Hematopoietic multipotent progenitor cell treated with erythropoietin and hydrocortisone succinate and interleukin-3 and kit ligand, for 4 days (in vitro differentiated cells): ENCODE measurements at places on chromosomes 1 and 21.

- no peak for DNase-seq
Measured at GRCh38 chr1:181106479-181106878, 18.0 kb downstream of the IER5 start.

DNA sequence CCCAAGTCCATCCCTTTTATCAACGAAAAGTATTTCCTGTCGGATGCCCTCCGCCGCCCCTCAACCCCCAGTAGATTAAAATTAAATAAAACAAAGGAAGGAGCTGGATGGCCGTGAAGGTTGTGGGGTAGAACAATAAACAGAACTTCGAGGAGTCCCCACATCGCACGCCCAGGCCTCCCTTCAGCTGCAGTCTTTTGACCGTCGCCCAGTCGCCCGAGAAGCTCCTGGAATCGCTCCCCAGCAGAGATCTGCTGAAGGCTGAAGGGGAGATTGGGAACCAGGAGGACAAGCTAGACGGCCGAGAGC lies 905 bp downstream of the BARHL2 start:
- DNase-seq: no peak

- peak; percentile 89 for DNase-seq
Measured at GRCh38 chr21:33975548-33976081, 60.0 kb upstream of the ATP5PO start.

DNA sequence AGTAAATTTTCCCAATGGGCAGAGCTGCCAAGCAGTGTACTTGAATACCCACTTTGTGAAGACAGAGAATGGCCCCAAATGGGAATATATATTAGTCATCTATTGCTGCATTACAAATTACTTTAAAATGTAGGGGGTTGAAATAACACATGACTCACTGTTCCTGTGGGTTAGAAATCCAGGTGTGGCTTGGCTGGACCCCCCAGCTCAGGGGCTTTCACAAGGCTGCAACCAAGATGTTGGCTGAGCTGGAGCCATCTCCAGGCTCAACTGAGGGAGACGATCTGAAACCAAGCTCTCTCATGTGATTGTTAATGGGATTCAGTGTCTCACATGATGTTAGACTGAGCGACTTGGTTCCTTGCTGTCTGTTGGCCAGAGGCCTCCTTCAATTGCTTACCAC lies 33.4 kb upstream of the ARHGAP29 start:
- no peak for DNase-seq

DNA sequence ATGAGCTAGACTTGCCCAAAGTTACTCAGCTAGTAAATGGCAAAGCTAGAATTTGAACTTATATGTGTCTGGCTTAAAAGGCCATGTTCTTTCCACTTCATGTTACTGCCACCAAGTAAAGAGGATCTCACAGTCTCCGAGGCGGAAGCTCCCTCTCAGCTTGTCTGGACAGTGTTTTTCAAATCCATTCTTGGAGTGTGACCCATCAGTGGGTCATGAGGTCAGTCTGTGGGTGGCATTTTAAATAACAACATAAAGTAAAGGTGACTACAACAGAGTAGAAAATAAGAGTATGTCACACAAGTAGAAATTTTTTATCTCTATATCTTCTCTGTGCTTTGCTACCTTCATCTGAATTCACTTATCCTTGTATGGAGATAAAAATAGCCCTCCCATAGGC lies 3.2 kb upstream of the HMGB4 start:
- no peak for DNase-seq

- DNase-seq: no peak
Measured at GRCh38 chr1:218778257-218779126, 395.2 kb upstream of the LYPLAL1 start.
